ENCODE measurements at places on chromosomes 16 and 17. TPM values are rescaled to one million over a fixed set of nuclear protein-coding genes. Genes with fewer than 3 reads are reported as not detected.

RNF43 gene
- total RNA-seq: 0.41 TPM

CLDN9 gene
- total RNA-seq: not detected

RSAD1 gene
- total RNA-seq: 37.0 TPM

OR1G1 gene
- not detected for total RNA-seq

MAP3K14 gene
- total RNA-seq: 28.3 TPM

KRTAP4-5 gene
- not detected for total RNA-seq

MCRIP1 gene
- 45.4 TPM for total RNA-seq

CX3CL1 gene
- not detected for total RNA-seq

LGALS9B gene
- total RNA-seq: not detected

STAC2 gene
- total RNA-seq: 0.20 TPM

EVPLL gene
- 0.14 TPM for total RNA-seq

LASP1 gene
- 131 TPM for total RNA-seq

CDH16 gene
- not detected for total RNA-seq

TPSAB1 gene
- not detected for total RNA-seq

PRDM7 gene
- not detected for total RNA-seq

ABCA6 gene
- 0.23 TPM for total RNA-seq

CSNK1D gene
- total RNA-seq: 115 TPM

PRAC2 gene
- total RNA-seq: not detected

GAS7 gene
- 0.76 TPM for total RNA-seq

OMG gene
- total RNA-seq: 0.14 TPM

AANAT gene
- 0.36 TPM for total RNA-seq

SLC5A11 gene
- not detected for total RNA-seq

LRRC46 gene
- 0.68 TPM for total RNA-seq

GH2 gene
- not detected for total RNA-seq

MYH1 gene
- not detected for total RNA-seq

CCT6B gene
- total RNA-seq: 1.8 TPM

Measured in activated naive CD8-positive, alpha-beta T cell treated with anti-CD3 and anti-CD28 coated beads for 36 hours (primary cell).